ENCODE measurements at places on chromosomes 12 and 14.
A peak's percentile ranks its signal among the peaks of the same experiment; 100 is the strongest.

GRCh38 chr12:85711735-85712390, 124.3 kb downstream of the RASSF9 start:
- no peak for DNase-seq

DNA sequence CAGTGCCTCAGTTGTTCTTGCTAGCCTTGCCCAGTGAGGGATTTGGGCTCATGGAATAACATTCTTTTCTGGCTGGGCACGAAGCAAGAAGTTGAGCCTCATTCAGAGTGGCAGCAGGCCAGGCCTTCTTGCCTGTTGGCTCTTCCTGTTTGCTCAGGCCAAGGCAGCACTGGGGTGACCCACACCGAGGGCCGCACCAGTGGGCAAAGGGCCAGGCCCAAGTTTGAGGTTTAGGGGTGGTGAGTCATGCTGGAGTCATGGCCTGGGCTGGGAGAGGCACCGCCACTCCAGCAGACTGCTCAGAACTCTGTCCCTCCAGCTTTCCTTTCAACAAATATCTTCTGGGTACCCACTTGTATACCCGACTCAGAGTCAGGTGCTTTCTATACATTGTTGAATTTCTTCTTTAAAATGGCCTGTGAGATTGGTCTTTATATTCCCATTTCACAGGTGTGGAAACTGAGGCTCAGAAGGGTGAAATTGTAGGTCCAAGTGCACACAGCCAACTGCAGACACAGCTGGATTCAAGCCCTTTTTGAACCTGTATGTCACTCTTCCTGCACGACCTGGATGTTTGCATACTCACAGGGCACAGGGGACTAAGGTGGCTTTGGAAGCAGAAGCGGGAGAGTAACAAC, 279.4 kb downstream of the FOXN3 start:
- DNase-seq, result no peak

- DNase-seq, result no peak
Measured at GRCh38 chr12:76124456-76124855, 40.0 kb upstream of the NAP1L1 start.

- DNase-seq, result no peak
Measured at GRCh38 chr12:13570005-13570694, 373.6 kb downstream of the EMP1 start.

GRCh38 chr14:71591929-71592328, 340.3 kb upstream of the RGS6 start:
- DNase-seq, result peak; percentile 3

- no peak for DNase-seq
Measured at GRCh38 chr14:24116128-24116814, 1.5 kb upstream of the NRL start.

- DNase-seq, result no peak
Measured at GRCh38 chr12:117034701-117035151, 64.5 kb downstream of the TESC start.

- DNase-seq, result peak; percentile 43
Measured at GRCh38 chr14:63388766-63389431, 70.2 kb upstream of the GPHB5 start.

DNA sequence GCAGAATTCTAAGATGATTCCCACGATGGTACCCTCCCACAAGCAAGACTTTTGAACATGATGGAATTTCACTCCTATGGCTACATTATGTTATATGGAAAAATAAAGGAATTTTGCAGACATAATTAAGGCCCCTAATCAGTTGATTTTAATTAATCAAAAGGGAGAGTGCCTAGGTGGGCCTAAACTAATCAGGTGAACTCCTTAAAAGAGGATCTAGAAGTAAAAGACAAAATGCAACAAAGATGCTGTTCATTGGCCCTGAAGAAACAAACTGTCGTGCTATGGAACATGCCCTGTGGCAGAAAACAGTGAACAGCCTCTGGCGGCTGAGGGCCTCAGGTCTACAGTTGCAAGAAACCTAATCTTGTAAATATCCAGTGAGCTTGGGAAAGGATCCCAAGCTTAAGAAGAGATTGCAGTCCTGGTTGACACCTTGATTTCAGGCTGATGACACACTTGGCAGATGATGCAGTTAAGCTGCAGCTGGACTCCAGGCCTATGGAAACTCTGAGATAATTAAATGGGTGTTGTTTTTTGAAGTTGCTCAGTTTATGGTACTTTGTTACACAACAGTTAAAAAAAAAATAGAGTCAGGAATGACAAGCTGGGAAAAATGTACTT, 13.8 kb downstream of the TMCC3 start:
- DNase-seq, result no peak

DNA sequence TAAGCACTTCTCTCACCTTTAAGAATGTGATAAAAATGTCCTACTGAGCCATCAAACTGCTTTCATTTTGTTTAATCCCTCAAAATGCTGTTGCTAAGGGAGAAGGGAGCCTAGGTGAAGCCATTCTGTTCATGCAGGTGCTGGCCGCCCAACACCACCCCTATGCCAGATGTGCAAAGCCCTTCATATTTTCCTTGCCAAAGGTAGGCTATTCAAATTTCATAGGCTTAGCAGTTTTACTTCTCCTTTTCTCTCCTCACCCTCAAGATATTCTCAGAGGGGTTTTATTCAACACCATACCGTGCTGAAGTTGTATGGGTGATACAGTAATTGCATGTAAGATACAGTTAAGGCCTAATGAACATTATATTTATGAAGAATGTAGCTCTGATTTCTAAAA, 461.7 kb downstream of the GXYLT1 start:
- no peak for DNase-seq

GRCh38 chr14:96055065-96055752, 16.0 kb downstream of the C14orf132 start:
- DNase-seq, result no peak

- no peak for DNase-seq
Measured at GRCh38 chr14:93075891-93076290, 39.8 kb downstream of the ITPK1 start.

DNA sequence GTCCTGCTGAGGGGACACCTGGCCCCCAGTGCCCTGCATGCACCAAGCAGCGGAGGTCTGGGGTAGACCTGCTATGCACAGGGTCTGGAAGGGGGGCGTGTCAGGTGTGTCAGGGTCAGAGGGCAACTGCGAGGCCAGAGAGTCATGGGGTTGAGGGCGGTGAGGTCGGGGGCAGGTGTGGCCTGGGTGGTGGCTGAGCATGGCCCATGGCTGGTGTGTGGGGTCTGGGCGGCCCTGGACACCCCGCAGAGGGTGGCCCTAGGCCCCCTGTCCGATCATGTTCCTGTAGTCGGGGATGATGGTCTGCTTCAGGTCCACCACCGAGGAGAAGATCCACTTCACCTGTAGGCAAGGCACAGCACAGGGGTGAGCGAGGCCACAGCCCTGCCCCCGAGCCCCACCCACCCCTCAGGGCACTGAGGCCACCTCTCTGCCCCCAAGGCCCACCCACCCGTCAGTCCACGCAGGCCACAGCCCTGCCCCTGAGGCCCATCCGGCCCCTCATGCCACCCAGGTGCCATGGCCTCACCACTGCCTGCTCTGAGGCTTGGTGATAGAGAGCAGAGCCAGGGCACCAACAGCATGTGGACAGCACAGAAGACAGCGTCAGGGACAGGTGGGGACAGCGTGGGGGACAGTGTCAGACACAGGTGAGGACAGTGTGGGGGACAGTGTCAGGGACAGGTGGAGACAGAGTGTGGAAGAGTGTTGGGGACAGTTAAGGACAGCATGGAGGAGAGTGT, 211.3 kb downstream of the TMEM121 start:
- no peak for DNase-seq

DNA sequence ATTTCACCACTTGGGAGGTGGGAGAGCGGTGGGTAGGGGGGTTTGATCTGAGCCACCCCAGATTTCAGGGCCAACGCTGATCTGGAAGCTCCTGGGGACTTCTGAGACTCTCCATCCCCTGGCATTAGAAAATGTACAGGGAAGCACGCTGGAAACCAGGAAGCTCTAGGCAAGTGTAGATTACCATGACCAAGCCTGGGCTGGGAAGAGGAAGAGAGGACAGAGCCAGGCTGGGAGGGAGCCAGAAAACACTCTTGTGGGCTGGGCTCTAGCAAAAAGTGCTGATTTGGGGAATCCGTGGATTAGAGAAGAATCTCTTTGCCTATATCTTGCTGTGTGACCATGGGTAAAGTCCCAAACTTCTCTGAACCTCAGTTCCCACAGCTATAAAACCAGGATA, 236.7 kb downstream of the BCL11B start:
- no peak for DNase-seq

DNA sequence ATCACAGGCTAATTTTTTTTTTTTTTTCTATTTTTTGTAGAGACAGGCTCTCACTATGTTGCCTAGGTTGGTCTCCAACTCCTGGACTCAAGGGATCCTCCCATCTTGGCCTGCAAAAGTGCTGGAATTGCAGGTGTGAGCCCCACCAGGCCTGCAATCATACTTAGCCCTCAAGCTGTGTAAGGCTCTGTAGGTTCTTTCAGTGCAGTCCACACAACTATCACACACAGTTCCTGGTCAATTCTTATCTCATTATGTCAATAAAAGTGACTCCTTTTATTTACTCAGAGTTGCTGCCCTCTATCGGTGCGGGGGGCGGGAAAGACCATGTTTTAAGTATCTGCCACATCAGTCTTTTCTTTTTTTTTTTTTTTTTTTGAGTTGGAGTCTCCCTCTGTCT, 29.0 kb downstream of the SLC2A3 start:
- no peak for DNase-seq

- no peak for DNase-seq
Measured at GRCh38 chr14:52950898-52951680, at the start of gene FERMT2. FERMT2 (minus strand) TSS chr14:52951050; CDS start chr14:52950568, 482 bp downstream.

GRCh38 chr12:69056743-69057515, 124.0 kb upstream of the CPM start:
- no peak for DNase-seq
